ENCODE measurements at places on chromosomes 6 and 20.

GRCh38 chr6:133645966-133646740 is 242.8 kb upstream of the TCF21 start:
- no peak for DNase-seq

GRCh38 chr6:32964776-32965175 is 3.6 kb upstream of the BRD2 start:
- DNase-seq, result no peak

DNA sequence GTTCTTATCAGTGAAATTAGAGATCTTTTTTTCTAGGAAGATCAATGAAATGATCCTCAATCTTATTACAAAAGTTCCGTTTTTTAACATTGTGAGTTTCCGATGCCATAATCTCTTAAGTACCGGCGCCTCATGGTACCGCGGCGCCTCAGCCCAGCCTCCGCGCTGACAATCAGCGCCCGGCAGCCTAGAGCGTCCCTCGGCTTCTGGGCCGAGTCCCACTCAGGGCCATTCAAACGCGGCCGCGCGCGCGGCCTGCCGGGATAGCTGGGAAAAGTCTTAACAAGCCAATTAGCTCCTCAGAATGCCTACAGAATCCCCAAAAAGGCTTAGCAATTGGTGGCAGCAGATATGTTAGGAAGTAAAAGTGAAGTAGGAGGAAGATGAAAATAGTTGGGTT is 204.8 kb downstream of the ADGB start:
- no peak for DNase-seq

DNA sequence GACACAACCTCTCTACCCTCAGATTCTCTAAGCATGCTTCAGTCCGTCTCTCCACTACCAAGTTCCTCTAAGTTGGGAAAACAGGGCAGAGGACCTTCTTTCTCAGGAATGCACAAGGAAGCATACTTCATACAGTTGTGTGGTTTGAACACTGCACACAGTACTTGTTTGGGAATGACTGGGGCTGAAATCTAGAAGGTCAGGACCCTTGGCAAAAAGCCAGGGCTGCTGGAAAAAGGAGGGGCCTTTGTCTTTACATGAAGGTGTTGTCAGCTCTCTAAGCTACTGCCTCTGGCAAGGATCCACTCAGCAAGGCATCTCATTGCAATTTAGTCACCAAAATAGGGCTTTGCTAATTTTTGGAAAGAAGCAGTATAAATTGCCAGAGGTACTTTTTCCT is 20.7 kb upstream of the HEY2 start:
- no peak for DNase-seq

- no peak for DNase-seq
These were observed 1.9 kb upstream of the TULP1 start for GRCh38 chr6:35514587-35514986.

Measured in SHP77 treated with DMSO at 0.1 percent for 48 hours (cell line).